ENCODE measurements at places on chromosomes 11 and 22.

DNA sequence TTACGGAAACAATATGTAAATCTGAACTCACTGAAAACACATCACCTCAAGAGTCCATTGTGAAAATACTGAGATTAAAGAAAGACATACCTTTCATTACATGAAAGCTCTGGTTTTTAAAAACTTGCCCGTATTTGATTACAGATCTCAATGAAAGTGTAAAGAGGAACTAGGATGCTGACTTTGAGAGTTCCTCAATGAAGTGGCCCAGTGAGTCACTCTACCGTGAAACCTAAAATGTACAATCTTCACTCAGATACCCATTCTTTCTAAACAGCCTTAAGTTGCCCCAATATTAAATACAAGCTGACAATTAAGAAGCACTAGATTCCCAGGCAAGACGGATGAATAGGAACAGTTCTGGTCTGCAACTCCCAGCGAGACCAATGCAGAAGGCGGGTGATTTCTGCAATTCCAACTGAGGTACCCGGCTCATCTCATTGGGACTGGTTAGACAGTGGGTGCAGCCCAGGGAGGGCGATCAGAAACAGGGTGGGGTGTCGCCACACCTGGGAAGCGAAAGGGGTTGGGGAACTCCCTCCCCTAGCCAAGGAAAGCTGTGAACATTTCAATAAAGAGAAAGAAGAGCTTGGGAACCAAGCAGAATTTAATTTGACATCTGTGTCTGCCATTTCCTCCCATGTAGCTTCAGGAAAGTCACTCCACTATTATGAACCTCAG lies 33.8 kb upstream of the OR9G4 start:
- no peak for DNase-seq

DNA sequence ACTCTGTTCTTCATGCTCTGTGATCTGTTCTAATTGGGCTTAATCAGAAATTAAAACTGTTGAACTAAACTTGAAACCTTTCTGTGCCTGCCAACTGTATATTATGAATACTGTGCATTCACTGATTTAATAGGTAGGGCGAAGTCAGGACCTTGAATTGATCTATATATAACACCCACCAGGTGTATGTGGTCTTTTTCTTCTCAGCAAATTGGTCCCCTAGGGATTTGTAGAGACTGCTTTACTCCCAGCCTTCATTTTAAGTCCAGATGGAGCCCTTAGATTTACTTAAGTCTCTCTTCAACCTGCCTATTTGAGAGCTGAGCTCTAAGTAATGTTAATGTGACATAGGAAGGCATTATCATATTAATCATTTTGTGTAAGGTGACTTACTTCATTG lies 257.5 kb downstream of the TMEM135 start:
- no peak for DNase-seq

DNA sequence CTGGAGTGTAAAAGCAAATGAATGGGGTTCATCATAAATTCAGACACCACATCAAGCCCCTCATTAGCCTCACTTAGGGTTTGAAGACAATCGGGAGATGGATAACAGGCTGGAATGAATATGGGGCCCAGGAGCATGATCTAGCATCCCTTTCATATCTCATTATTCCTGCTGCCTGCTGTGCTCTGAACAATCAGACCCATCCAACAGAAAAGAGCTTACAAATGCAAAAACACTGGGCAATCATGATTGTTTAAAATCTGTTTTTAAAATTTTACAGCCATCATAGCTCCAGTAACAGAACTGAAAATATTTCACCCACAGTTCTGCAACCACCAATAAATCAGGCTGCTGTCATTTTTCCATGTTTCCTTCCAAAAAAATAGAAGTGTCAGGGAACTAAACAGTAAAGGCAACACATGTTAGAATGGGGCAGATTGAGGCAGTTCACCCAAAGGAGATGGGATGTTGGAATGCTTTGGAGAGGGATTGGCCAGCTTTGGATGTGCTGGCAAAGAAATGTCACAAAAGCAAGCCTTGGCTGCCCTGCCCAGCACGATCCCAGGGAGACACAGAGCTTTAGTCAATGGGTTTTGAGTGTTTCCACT lies 47.8 kb upstream of the BMAL1 start:
- DNase-seq: no peak

GRCh38 chr11:13984616-13985450 lies 22.3 kb downstream of the SPON1 start:
- DNase-seq: no peak

DNA sequence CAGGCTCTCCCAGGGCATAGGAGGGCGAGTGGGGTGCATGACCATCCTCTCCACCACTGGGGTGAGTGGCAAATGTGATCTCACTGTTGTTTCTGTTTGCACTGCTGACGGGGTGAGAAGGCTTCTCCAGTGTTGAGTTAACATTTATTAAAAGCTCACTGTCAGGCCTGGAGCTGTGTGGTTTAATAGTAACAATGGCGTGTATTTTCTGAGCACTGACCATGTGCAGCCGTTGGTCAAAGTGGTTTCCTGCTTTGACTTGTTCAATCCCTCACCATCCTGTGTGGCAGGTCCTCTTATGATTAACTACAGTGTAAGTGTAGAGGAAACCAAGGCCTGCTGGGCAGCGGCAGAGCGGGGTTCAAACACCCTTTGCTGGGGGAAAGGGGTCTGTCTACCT lies 4.4 kb downstream of the A4GALT start:
- DNase-seq: no peak

DNA sequence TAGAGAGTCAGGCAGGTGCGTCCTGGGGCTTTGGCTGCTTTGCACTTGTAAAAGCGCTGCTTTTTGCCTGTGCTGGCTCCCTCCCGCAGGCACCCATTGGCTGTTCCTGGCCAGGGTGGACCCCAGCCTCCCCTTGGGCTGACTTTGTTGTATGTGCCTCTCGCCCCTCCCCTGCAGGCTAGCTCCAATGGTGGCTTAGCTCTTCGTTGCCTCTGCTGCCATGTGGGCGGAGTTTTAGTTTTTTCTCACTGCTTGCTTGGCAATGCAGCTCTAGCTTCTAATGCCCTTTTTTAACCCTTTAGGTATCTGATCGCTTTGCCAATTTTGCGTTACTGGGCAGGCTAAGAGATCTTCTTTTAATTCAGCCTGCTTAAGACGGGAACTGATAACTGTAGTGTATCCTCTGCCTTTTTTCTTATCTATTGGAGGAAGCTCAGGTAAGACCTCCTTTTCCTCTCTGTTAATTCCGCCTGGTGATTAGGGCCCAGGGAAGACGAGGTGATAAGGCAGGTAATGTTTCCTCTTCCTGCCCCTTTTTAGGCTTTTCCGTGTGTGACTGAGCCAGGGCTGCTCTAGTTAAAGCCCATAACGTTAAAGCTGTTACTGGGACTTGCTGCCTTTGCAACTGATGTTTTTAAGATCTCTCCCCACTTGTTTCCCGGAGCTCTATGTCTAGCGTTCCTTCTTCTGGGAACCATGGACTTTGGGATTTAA lies 11.7 kb upstream of the GLYATL1 start:
- DNase-seq: peak; percentile 49

GRCh38 chr22:22057617-22058378 lies 75.2 kb upstream of the TOP3B start:
- DNase-seq: no peak

DNA sequence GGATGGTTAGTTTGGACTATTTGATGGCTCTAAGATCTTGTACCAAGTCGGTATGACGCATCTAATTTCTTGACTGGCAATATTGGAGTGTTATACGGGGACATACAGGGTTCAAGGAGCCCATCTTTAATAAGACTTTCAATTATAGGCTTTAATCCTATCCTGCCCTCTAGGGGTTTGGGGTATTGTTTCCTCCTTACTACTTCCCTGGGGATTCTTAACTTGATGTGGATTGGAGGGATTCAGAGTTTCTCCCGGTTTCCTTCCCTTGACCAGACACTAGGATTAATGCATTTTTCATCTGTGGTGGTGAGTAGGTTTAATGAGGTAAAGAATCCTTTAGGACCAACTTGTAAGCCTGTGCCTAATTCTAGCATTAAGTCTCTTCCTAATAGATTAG lies 18.8 kb downstream of the CYP2D6 start:
- no peak for DNase-seq

DNA sequence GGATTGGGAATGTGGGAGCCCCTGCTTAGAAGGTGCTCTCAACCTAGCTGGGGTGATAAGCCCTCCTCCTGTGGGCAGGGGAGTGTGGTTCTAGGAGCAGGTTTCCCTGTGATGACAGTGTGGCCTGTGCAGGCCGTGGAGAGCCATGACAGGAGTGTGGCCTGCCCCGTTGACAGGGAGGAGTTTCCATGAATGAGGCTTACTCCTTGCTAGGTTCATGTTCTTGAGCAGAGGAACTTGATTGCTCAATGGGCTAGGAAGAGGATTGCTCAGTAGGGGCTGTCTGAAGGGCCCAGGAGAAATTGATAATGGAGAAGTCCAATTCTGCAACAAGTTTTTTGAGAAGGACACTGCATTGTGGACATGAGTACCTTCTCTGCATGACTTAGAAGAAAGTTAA lies 92.0 kb downstream of the PPP6R3 start:
- DNase-seq: no peak

DNA sequence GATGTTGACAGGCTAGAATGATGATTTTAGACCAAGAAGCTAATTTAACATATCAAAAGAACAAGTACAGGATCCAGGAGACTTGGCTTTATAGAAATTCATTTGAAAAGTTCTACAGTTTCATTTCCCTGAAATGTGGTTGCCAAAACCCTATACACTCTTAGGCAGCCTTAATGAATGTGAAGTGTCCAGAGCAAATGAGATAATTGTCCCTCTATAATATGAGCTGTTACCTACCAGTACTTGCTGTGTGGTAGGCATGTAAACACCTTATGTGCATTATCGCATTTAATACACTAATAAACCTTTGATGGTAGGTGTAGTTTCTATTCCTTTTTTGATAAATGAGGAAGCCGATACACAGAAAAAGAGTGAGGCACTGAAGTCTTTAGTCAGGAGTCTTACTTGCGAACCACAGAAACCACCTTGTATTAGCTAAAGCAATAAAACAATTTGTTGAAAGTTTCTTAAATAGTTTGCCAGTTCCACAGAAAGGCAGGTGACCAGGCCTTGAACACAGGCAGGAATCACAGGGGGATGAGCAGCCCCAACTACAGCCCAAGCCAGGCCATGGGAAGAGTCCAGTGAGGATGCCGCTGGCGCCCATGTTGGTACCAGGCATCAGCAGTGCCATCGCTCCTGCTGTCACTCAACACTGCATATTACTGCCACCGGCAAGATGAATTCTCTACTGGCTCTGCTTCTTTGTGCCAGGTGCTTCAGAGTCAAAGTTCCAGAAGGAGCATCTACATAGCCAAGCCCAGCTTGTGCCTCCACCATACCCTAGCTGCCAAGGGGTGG lies 81.7 kb downstream of the SWAP70 start:
- DNase-seq: no peak

DNA sequence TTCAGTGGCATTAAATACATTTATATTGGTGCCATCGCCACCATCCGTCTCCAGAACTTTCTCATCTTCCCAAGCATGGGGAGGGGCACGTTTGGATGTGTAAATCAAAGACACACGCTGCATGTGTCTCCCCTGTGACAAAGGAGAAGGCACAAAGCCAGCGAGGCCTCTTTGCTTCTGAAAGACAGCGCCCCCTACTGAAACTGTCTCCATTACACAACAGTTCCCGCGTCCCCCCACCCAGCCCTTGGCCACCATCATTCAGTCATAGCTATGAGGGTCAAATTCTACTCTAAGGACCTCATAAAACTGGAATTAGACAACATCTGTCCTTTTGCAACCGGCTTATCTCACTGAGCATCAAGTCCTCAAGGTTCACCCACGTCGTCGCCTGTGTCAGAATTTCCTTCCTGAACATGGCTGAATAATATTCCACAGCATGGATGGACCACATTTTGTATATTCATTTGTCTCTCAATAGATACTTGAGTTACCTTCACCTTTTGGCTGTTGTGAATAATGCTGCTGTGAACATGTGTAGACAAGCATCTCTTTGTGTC lies 64.8 kb downstream of the IGF2 start:
- no peak for DNase-seq

- no peak for DNase-seq
Observed at GRCh38 chr11:13268791-13269190, 8.8 kb upstream of the BMAL1 start.

- no peak for DNase-seq
Observed at GRCh38 chr11:33828604-33829429, 54.5 kb upstream of the FBXO3 start.

- DNase-seq: no peak
Observed at GRCh38 chr22:26983311-26983710, 325.9 kb downstream of the MIAT start.

- no peak for DNase-seq
Observed at GRCh38 chr11:118240999-118241763, 11.0 kb downstream of the MPZL3 start.

GRCh38 chr22:43744700-43745410 lies 67.2 kb downstream of the EFCAB6 start:
- DNase-seq: no peak

DNA sequence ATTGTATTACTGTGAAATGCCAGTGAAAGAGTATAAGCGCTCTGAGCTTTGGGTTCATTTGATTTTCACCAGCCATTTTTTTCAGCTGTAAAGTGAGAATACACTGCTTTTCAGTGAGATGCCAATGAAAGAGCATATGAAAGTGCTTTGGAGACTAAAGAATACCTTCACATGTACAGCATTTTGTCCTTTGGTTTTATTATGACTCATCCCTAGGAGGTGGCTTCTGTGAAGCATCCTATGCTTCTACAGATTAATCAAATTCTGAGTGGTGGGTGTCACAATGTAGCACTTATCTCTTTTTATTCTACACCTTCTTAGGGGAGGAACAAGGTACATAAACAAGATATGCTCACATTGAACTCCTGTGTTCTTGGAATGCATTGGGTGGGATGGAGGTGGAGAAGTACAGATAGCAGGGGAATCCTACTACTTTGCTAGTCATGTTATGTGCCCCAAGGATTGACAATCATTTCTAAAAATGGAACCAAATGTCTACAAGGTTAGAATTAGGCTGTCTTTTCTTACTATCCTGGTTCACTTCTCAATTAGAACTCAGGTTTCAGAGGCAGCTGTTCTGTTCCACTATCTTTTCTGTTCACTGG lies 18.7 kb downstream of the TRIM44 start:
- DNase-seq: no peak

- no peak for DNase-seq
Observed at GRCh38 chr22:44187652-44188230, 7.0 kb downstream of the PARVG start.

GRCh38 chr11:66359662-66360087 lies 11.9 kb downstream of the SLC29A2 start:
- DNase-seq: no peak

Data from DMS153 (cell line).